ENCODE measurements at places on chromosomes 5 and 9.

GRCh38 chr5:180868960-180869359 lies 7.9 kb upstream of the ZFP62 start:
- DNase-seq, result peak; percentile 89

- DNase-seq, result no peak
Observed at GRCh38 chr5:65855766-65856315, 70.5 kb upstream of the ERBIN start.

DNA sequence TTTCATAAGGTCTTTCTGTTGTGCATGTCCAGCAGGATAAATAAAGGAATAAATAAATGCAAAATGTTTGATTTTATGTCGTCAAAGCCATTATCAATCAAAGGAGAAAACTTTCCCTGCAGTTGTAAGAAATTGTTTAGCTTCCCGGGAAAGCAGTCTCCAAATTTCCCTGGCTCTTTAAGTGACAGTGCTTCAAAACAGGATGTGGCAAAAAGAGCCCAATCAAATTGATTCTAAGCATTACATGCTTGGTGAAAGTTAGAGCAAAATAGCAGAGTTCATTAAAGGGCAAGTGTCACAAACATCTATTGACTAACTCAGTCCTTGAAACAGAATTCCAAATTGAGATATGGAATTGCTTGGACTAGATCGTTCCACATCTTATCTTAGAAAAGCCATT lies 704.1 kb downstream of the PRELID2 start:
- peak; percentile 23 for DNase-seq

GRCh38 chr5:138560971-138561370 lies 14.2 kb downstream of the HSPA9 start:
- no peak for DNase-seq

- no peak for DNase-seq
Observed at GRCh38 chr5:6583049-6583880, 49.6 kb downstream of the NSUN2 start.

GRCh38 chr9:133848471-133849109 lies 110.4 kb upstream of the SARDH start:
- no peak for DNase-seq

DNA sequence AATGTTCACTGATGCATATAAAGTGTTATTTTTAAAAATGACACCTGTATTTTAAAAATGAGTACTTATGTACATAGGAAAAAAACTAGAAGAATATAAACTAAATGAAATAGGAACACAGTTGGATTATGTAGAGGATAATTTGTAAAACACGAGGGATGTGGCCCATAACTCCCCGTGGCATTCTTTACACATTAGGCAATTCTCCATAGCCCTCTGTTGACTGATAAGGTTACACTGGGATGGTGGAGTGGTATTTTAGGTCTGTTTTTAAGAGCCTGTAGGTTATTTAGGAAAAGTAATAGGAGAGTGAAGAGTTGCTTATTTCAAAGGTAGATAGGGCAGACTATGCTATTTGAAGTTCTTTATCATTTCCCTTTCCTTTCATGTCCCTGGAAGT lies 1.8 kb downstream of the CAVIN4 start:
- DNase-seq, result peak; percentile 70

- DNase-seq, result peak; percentile 10
Observed at GRCh38 chr5:137498301-137498735, 808 bp downstream of the SPOCK1 start.

- no peak for DNase-seq
Observed at GRCh38 chr5:7714119-7714518, 136.8 kb downstream of the CFAP90 start.

DNA sequence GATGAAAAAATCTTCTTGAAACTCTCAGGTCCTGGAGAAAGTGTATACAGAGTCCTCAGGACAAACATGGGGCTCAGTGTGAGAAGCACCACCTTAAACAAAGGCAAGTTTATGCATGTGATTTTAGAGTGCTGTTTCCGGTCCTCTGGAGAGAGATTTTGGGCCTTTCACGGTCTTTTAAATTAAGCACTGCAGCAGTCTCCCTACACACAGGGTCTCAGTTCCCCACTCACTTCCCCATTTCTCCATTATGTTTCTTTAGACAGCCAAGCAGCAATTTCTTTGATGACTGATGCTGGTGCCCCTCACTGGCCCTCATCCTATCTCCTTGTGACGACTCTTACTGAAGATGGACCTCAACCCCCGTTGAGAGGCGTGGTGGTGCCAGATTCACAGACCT lies 220.2 kb upstream of the CLINT1 start:
- DNase-seq, result no peak

GRCh38 chr9:92044936-92045335 lies 70.3 kb downstream of the SPTLC1 start:
- DNase-seq, result no peak

DNA sequence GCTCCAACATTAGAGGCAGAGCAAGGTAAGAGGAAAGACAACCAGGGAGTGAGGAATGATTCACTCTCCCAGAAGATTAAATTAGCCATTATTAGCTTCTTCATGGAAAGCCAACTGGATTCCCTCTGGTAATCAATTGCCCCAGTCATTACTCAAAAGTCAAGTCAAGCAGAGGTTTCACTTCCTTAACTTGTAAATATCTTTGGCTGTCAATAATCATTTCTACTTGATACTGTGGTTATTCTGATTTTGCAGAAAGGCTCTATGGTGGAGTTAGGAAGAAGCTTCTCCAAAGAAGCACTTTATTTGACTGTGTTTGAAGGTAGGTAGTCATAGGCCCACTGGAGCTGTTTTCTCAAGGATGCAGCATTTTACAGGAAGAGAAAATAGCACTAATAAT lies 78.0 kb downstream of the JAKMIP2 start:
- no peak for DNase-seq

DNA sequence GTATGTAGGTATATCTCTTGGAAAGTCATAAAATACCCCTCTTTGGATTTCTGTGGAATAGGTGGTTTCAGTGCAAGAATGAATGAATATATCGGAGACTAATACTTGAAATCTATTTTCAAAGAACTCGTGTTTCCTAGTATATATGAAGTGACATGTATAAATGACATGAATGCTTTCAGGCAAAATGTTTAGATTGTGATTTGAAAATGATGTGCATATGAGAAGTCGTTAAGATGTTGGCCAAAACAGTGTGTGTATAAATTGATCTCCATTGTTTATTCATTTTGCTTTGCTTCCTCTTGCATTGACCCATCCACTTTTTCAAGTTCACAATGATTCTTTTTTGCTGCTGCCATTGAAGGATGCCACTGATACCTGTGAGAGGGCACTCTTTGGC lies 8.3 kb downstream of the TRIO start:
- DNase-seq, result no peak

- DNase-seq, result peak; percentile 32
Observed at GRCh38 chr9:136544964-136545691, 720 bp downstream of the NOTCH1 start.

DNA sequence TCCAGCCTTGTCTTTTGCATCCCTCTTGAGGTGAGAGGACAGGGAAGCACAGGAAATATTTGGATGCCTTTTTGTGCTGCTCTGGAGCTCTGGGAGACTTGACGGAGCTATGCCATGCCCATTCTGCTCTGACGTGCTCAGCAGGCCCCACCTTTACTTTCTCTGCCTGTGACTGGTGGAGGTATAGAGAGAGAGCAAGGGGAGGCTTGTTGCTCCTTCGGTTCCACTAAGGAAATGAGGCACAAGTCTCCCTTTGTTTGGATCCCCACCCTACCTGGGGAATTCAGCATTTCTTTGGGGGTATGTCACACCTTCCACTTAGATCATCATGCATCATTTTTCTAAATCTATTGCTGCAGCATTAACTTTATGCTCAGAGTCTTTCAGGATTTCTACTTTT lies 121.8 kb upstream of the CNTLN start:
- DNase-seq, result no peak

DNA sequence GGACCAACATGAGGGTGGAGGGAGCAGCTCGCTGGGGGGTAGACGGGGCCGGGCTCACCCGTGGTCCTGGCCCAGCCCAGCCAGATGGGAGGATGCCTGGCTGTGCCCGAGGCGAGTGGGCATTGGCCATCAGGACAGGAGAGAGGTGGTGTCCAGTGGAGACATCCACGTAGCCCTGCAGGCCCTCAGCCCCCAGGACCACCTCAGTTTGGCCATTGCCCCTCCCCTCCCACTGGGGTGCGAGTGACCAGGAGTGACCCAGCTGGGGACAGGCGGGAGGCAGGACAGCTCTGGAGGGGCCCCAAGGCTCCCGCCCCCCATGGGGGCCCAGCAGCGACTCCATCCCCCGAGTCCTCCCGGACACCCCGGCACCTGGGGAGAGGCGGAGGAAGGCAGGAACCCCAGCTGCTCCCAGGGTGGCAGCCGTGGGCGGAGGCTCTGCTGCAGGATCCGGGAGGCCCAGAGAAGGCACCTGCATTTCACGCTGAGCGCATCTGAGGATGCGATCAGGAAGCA lies 8.3 kb downstream of the NOXA1 start:
- no peak for DNase-seq

- DNase-seq, result no peak
Observed at GRCh38 chr9:137217276-137218211, 4.5 kb downstream of the RNF208 start.

GRCh38 chr9:133221177-133221809 lies 12.2 kb upstream of the OBP2B start:
- no peak for DNase-seq

- no peak for DNase-seq
Observed at GRCh38 chr5:59246145-59246869, 647.2 kb downstream of the PDE4D start.

DNA sequence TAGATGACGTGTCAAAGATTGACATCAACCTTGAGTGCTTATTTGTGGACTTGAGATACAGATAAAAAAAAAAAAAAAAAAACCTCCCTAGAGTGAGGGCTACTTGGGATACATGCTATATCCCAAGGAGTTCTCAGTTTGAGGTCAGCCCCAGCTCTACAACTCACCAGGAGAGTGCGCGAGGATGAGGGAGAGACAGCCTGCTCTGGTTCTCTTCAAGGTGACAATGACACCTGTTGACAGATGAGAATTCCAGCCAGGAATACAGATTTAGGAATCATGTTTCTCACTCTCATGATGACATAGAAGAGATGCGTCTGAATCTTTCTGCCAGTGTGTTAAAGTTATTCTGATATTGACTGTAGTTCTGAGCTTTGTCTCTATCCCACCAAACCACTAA lies 24.9 kb upstream of the ARHGAP26 start:
- no peak for DNase-seq

DNA sequence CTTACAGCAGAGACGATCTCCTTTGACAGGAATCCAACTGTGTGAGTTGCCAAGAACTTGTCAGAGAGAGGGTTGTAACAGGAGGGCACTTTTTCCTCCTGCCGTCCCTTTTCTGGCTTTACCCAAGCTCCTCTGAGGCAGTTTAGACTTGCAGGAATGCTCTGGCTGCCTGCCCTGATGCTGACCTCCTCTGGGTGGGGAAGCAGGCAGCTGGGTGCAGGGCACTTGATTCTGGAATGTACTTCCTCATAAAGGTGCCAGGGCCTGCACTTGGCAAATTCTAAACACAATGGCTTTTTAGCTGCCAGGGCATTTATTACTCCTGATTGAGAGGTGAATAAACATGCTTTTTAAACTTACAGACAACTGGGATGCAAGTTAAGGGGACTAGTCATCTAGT lies 190.4 kb downstream of the EPB41L4A start:
- peak; percentile 56 for DNase-seq

GRCh38 chr5:35095366-35095765 lies 47.6 kb upstream of the AGXT2 start:
- DNase-seq, result no peak

GRCh38 chr9:73243078-73243477 lies 91.4 kb downstream of the ANXA1 start:
- no peak for DNase-seq

DNA sequence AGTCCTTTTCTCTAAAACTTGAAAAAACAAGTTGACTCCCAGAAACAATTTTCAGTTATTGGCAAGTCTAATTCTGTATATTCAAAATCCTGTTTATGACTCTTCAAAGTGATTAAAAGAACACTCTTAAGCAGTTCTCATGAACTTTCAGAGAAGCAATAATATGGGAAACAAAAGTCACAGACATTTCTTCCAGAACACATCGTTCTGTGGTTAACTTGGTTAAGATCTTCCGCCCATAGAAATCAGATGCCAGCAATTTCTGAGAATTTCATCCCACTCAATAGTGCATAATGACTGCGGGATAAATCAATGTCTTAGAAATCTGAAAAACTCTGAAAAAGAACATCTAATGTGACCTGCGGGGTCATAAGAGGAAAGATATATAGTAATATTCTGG lies 300.5 kb downstream of the COX7C start:
- DNase-seq, result no peak

DNA sequence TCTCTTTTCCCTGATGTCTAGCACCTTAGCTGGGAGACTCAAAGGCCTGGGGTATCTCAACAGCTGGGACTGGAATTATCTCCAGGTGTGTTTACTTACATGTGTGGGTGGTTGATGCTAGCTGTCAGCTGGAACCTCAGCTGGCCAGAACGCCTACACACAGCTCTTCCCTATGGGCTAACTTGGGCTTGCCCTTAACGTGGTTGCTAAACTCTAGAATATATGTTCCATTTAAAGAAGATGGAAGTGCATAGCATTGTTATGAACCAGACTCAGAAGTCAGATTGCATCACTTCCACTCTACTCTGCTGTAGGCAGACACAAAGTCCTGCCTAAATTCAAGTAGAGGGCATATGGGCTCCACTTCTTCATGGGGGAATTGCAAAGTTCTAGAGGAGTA lies 29.3 kb downstream of the SGCD start:
- DNase-seq, result no peak

- no peak for DNase-seq
Observed at GRCh38 chr5:87136733-87137132, 130.9 kb upstream of the RASA1 start.

GRCh38 chr5:175246242-175246888 lies 197.6 kb downstream of the DRD1 start:
- peak; percentile 85 for DNase-seq

DNA sequence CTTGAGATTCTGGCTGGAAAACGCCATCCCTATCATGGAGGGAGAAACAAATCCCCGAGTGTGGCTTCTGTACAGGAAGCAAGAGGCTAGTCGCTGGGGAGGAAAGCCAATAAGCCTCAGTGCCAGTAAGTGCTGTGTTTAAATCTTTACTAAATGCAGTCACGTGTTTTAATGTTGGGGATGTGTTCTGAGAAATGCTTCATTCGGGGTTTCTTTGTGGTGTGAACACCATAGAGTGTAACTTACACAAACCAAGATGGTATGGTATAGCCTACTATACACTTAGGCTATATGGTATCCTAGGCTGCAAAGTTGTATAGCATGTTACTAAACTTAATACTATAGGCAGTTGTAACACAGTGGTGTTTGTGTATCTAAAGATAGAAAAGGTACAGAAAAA lies 94.7 kb downstream of the GCNT1 start:
- DNase-seq, result no peak

DNA sequence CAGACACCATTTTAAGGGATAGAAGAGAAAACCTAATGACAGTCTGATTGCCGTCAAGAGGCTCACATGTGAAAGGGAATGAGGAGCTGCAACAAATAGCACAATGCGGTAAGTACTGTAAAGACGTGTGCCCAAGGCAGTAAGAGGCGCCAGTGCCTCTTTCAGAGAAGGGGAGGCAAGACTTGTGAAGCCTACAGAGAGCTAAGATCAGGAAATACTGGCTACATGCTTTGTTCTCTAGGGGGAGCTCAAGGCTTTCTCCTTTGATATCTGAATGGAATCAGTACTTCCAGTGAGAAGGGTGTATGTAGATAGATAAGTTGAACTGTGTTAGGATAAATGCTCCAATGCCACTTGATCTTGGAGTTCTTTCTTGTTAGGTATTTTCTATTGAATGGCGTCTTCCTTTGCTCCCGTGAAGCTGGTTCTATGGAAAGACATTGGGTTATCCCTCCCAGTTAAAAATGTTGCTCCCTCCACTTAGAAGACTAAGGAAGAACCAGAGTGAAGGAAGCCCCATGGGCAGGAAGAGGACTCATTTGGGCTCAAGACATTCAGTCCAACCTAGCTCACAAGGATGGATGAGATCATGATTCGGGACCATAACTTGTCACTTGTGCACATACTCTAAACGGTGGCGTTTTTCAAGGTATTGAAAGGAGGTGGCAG lies 23.5 kb upstream of the ALDOB start:
- DNase-seq, result peak; percentile 83

All from myocyte (in vitro differentiated cells).